ENCODE measurements at places on chromosomes 6 and 20.
A peak's percentile ranks its signal among the peaks of the same experiment; 100 is the strongest.

DNA sequence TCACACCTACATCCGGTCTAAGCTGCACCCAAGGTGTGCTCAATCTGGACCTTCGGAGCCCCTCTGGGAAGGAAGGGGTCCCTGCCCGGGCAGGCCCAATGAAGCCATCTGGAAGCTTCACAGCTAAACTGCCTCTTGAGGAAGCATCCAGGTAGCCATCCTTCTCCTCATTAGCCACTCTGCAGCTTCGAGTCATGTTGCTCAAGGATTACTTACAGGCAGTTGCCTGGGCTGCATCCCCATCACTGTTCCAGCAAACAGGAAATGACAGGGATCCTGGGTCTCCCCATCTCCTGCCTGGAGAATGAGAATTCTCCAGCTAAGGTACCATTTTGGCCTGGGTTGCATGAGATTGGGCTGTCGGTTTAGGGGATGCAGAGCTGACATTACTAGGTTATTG lies 91.7 kb downstream of the ERMARD start:
- no peak for DNase-seq

GRCh38 chr6:102039441-102039840 lies 645.9 kb downstream of the GRIK2 start:
- no peak for DNase-seq

GRCh38 chr6:42292004-42292740 lies 74.5 kb upstream of the MRPS10 start:
- DNase-seq, result no peak

- DNase-seq, result no peak
Observed at GRCh38 chr6:113570641-113571040, 286.5 kb upstream of the MARCKS start.

DNA sequence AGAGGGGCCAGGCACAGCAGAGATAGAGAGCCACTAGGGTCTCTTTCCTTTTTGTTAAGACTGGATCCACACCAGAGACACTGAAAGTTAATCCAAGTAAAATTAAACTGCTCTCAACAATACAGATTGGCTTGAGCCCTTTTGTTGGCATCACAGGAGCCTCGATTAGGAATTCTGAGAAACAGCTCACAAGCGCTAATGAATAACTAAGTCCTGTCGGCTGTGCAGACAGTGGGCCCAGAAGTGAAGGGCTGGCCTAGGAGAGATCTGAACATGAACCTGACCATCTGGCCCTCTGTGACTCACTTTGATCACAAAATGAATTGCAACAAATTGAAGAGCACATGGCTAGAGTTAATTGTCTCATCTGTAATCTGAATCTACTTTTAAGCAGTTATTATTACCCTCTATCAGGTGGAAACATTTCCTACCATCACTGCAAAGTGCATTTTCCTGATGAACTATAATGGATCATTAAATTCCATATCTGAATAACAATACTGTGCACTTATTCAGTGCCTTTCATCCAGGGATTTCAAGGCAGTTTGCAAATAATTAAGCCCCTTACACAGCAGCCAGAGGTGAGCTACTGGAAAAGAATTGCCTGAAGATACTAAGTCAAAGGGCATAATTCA lies 3.2 kb downstream of the BACH2 start:
- no peak for DNase-seq

DNA sequence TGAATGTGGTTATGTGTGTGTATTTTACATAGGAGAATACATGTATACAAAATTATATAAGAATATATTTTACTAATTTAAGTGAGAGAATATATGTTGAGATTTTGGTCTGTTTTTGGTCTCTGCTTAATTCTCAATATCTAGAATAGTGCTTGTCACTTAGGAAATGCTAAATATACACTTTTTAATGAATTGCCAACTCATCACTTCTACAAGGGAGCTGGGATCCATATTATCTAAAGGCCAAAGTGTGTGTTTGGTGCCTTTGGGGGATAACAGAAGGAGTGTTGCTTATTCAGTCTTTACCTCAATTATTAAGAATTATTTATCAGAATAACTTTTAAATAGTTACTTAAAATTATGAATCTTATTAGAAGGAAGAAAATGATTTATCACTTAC lies 1304.8 kb downstream of the HACE1 start:
- no peak for DNase-seq

- DNase-seq, result no peak
Observed at GRCh38 chr6:47379328-47379727, 69.6 kb upstream of the TNFRSF21 start.

DNA sequence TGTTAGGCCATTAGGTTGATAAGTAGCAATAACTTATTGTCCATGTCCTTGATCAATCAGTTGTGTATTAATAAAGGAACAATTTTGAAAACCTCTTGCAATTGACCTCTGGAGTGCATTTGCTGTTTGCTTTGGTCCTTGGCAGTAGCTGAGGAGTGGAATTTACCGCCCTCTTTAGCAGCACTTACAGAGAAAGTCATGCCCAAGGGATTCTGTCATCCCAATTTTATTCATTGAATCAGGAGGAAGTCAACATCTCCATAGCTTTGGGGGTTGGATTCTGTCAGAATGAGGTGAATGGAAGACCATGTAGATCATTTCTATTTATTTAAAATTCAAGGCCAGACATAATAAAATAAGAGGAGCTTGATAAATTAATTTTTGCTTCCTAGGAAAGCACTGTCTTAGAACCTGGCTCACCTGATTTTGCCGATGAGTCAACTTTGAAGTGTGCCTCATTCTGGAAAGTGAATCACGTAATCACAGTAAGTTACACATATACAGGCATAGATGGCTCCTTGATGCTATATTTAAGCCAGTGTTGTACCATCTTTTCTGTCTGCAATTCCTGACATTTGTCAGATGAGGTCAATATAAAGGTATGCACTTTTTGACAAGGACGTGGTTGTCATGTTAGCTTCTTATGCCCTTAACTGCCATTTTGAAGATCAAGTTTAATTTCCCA lies 128.7 kb upstream of the MLIP start:
- no peak for DNase-seq

GRCh38 chr6:5679691-5680090 lies 327.0 kb downstream of the NRN1 start:
- no peak for DNase-seq

GRCh38 chr6:70956451-70957283 lies at the start of gene B3GAT2:
Gene B3GAT2 (minus strand): TSS chr6:70957060. CDS start chr6:70956429, 631 bp downstream.
- no peak for DNase-seq

DNA sequence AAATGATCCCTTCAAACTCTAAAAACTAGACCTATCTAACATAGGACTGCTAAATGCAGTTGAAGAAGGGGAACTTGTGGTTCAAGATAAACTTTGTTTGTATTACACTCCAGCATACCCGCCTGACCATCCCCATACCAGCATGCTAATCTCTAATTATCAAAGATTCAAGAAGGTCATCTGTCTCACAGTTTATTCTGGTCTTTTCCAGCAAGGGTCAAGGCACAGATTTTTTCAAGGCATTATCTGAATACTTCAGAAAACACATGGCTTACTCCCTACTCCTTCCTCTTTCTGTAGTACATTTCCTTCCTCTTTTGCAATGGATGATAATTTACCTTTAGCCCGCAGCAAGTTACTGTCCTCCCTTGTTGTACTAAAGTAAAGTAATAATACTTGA lies 174.1 kb downstream of the PKHD1 start:
- DNase-seq, result no peak

DNA sequence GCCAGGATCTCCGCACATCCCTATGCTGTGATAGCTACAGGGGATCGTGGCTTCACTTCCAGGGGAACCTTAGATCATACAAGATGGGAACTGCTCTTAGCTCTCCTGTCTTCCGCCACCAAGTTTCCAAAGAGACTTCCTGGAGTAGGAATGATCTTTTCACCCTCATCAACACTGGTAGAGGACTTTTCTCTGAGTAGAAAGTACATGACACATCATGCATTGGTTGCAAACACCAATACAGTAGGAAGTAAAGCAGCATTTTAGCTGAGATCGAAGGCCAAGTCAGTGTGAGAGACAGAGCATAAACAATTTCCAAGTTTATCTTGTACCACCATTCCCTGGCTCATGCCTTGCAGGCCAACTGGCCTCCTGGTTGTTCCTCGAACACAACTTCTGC lies 113.1 kb upstream of the NEDD9 start:
- DNase-seq, result no peak

DNA sequence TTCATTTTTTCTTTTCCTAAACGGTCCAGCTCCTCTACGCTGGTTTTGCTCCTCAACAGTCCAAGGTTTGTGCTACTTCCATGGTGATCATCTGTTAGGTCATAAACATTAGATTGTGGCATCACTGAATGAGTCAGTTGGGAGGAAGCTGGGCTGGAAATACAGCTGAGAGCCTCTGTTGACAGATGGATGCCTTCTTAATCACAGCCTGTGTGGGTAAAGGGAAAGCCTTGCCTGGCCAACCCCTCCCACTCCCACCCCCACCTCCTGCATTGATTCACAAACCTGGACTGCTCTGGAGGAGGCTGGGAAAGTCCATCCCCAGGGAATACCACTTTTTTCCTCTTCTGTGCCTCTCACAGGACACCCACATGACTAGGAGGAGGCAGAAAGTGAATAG lies 180.6 kb upstream of the CCN2 start:
- DNase-seq, result peak; percentile 89

DNA sequence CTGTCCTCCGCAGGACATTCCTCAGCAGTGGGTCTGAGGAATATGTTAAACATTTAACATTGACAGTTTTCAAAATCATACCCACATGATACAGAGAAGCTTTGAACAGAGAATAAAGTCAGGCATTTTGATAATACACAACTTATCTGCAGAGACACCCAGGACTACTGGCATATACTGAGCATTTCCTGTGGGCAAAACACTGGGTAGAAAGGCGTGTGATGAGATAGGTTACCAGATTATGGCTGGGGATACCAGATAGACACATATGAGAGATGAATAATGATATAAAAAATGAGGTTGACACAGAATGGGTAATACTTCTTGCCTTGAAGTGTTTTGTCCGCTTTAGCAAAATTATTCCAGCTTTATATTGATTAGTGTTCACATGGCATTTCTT lies 31.4 kb upstream of the TRIM26 start:
- no peak for DNase-seq

GRCh38 chr20:1935696-1936366 lies 40.6 kb downstream of the SIRPA start:
- DNase-seq, result no peak

- DNase-seq, result no peak
Observed at GRCh38 chr6:167276772-167277533, 14.2 kb upstream of the UNC93A start.

DNA sequence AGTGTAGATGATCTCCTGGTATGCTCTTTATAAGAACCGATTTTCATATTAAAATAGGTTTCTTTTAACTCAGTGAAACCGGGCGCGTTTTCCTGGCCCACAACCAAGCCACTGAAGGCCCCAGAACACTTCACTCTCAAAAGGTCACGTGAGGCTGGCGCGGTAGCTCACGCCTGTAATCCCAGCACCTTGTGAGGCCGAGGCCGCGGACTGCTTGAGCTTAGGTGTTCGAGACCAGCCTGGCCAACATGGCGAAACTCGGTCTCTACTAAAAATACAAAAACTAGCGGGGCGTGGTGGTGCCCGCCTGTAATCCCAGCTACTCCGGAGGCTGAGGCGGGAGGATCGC lies 402 bp upstream of the TAF8 start:
- DNase-seq, result no peak

GRCh38 chr6:153962555-153962954 lies 76.5 kb upstream of the OPRM1 start:
- DNase-seq, result no peak

GRCh38 chr6:154252678-154253077 lies 103.9 kb downstream of the IPCEF1 start:
- DNase-seq, result no peak

All from fibroblast of skin of left biceps (primary cell).